Activated CD8-positive, alpha-beta memory T cell treated with anti-CD3 and anti-CD28 coated beads for 1 hour (primary cell): ENCODE measurements at places on chromosomes 6 and 20.

GRCh38 chr20:17602493-17602892 is 32.6 kb downstream of the DSTN start:
- DNase-seq, result no peak

DNA sequence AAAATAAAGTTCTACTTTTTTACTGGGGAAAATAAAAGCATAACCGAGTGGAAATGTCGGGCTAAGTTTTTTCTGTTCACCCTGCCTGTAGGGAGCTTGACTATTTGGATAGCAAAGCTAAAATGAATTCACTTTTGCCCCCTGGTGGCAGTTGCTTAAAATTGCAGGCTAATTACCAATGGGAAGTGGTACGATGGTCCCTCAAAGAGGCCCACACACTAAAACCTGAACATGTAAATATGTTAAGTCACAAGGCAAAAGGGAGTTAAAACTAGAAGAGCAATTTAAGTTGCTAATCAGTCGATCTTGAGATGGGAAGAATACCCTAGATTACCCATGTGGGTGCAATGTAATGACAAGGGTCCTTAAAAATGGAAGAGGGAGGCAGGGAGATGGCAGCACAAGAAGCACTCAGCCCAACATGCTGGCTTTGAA is 916 bp upstream of the SUN5 start:
- DNase-seq, result no peak

GRCh38 chr20:32189123-32189410 is 18.5 kb downstream of the PLAGL2 start:
- no peak for DNase-seq

- DNase-seq, result no peak
Observed at GRCh38 chr6:47209632-47210031, 100.1 kb downstream of the TNFRSF21 start.

GRCh38 chr20:11849270-11849915 is 68.3 kb upstream of the BTBD3 start:
- no peak for DNase-seq

- no peak for DNase-seq
Observed at GRCh38 chr6:12403947-12404647, 113.9 kb downstream of the EDN1 start.

DNA sequence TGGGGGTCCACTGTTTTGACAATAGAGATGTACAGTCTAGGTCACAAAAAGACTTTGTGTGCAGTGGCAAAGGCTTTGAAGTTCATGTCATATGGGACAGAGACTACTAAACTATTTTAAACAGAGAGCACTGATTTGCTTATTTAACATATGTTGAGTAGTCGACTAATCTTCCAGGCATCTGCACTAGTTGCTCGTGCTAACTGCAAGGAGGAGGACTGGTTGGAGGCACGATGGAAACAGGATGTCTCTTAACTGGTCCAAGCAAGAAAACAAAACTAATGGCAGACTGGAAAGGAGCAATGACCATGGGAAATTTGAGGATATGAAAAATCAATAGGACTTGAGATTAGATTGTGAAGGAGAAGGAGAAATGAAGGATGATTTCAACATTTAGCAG is 28.5 kb upstream of the ERVFRD-1 start:
- no peak for DNase-seq

DNA sequence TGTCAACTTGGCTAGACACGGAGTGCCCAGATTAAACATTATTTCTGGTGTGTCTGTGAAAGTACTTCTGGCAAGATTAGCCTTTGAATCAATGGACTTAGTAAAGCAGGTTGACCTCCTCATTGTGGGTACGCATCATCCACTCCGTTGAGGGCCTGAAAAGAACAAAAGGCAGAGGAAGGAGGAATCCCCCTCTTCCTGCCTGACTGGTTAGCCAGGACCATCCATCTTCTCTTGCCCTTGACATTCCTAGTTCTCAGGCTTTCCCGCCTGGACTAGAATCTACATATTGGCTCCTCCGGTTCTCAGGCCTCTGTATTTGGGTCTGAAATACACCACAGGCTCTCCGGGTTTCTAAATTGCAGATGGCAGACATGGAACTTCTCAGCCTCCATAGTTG is 74.0 kb upstream of the POPDC3 start:
- DNase-seq, result no peak

GRCh38 chr6:15276036-15276985 is 30.4 kb downstream of the JARID2 start:
- DNase-seq, result no peak

DNA sequence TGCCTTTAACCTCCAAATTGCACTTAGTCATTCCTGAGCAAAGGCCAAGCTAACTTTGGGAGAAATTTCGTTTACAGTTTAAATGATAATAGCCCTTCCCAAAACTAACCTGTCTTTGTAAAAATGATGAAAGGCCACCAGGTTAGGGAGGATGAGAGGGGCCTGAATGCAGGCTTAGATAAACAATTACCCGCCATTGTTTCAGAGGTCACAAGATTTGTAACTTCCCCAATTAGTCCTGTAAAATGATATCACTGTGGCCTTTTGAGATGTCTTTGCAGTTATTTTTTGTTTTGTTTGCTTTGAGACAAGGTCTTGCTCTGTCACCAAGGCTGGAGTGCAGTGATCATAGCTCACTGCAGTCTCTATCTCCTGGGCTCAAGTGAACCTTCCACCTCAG is 26.3 kb downstream of the GNL1 start:
- DNase-seq, result no peak

DNA sequence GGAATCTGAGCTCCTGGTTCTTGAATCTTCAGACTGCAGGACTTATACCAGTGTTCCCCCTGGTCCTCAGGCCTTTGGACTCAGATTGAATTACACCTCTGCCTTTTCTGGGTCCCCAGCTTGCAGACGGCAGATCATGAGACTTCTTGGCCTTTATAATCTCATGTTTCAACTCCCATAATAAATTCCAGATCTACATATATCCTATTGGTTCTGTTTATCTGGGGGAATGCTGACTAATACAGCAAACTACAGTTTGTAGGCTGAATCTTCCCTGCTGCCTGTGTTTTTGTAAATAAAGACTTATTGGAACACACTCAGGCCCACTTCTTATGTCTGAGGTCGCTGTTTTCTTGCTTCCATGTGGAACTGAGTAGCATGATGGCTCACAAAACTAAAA is 184.7 kb downstream of the HDGFL1 start:
- DNase-seq, result no peak

- DNase-seq, result no peak
Observed at GRCh38 chr6:124393536-124393935, 568.7 kb upstream of the RNF217 start.

DNA sequence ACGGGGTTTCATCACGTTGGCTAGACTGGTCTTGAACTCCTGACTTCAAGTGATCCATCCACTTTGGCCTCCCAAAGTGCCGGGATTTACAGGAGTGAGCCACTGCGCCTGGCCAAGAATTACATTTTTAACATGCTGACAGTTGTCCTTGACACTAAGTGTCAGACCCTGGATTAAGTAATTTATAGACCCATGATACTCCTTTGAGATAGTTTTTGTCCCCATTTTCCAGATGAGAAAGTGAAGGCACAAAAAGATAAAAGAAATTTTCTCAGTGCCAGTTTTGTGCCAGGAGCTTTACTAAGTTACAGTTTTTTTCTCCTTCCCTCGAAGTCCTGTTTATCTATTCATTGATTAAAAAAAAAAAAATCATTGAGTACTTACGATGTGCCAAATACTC is 9.8 kb upstream of the EDEM2 start:
- DNase-seq, result no peak
